GM23338 (cell line): ENCODE measurements at places on chromosomes 3 and 15.
A peak's percentile ranks its signal among the peaks of the same experiment; 100 is the strongest.

DNA sequence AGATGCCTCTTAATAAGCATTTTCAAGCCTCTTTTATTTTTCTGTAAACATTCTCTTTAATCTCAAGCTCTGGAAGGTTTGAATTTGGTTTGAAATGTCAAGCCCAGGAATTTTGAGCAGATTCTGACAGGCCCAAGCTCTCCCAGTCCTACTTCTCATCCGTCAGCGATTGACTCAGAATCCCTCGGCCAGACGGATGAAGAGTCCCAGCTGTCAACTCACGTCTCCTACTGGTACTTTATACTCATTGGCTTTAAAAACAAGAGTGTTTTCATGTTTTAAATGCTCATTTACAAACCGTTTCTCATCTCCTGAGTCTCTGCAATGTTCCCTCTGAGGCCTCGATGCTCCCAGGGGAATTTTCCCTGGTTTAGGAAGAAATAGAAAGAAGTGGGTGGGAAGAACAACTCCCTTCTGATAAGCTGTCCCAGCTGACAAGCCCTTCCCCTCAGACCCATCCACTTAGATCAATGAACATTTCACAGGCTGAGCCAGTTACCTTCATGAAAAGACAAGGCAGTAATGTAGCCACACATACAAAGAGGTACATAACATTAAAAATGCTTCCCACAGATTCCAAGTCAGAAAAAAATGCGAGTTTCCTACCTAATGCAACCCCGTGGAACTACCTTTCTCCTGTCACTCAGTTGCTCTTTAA lies 478.2 kb upstream of the DPH6 start:
- DNase-seq: no peak

DNA sequence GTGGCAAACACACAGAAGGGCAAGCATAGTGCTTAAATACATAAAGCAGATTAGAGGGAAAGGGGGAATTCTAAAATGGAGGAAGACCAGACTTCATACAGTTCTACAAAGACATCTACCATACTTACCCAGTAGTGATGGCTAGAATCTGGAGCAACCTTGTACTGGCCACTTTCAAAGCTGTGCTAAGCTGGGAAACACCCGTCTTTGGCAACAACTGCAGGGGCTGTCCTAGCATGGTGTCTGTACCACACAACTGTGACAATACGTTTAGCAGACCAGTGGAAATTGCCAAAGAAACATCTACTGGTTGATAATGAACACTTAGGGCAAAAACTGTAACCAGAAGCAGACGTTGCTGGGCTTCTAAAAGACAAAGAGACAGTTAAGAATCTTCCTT lies 97.0 kb downstream of the FBXL22 start:
- no peak for DNase-seq

- peak; percentile 85 for DNase-seq
Observed at GRCh38 chr15:40290918-40291574, 8.2 kb upstream of the ANKRD63 start.

- no peak for DNase-seq
Observed at GRCh38 chr3:12908859-12909258, 67.5 kb upstream of the RPL32 start.

DNA sequence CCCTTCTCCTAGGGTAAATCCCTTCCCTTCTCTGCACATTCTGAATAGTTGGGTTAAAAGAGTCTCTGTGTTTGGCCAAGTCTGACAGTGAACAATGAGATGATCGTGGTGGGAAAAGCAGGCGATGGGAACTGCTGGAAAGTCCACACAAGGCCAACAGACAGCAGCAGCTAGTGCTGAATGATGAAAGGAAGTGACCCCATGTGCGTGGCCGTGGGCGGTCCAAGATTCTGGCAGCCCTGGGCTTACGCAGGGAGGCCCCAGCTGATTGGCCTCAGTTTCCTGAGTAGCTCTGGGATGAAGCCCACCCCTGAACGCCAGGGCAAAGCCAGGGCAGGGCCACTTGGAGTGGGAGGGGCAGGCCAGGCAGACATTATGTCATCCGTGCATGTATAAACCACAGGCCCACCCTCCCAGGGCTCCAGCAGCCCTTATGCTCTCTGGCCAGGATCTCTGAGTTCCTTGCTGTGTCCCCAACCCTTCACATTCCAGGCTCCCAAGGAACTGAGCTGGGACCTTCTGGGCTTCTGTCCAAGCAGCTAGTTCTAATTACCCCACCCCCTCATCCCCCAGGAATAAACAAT lies 57.8 kb downstream of the CDC25A start:
- DNase-seq: no peak

DNA sequence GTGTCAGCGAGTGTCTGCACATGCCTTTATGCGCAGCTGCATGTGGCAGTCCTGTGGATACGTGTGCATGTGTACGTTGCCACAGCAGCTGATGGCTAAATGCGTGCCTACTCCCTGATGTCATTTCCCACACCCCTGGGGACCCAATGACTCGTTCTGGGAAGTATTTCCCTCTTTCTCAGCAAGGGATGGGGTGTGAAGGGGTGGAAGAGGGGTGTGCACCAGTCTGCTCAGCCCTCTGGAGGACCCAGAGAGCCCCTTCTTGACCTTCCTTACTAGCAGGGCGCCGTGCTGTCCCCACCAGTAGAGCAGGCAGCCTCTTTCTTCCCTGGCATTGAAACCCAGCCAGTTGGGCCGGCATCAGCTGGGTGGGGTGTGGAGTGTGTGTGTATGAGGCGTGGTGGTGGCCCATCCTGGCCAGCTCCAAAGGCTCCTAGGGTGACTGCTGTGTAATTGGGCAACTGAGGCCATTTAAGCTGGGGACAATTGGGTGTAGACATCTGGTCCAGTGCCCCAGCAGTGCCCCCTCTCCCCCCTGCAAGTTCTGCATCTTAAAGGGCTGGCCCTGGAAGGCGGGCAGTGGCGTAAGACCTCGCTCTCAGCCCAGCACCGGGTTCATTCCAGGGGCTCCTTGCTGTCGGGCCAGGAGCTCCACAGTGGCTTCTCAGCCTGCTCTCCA lies 19.2 kb downstream of the SNX33 start:
- DNase-seq: no peak

GRCh38 chr3:187024536-187025226 lies 94.4 kb downstream of the ST6GAL1 start:
- no peak for DNase-seq

DNA sequence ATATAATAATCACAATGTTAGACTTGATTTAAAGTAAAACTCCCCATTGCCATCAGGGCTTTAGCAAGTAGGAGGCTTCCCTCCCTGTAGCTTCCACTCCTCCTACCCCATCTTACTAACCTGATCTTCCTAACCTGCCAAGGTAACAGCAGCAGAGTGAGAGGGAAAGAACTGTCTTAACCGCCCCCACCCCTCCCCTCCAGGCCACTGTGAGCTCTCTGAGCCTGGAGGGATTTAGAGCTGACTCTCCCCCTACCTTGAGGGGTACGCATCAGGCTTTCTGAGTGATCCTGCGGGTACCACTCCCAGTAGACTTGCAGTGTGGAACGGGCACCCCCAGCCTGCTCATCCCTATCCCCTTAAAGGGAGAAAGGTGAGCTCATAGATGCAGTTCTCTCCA lies 11.4 kb upstream of the PRSS50 start:
- peak; percentile 19 for DNase-seq

- DNase-seq: no peak
Observed at GRCh38 chr3:105811518-105812193, 57.2 kb downstream of the CBLB start.

DNA sequence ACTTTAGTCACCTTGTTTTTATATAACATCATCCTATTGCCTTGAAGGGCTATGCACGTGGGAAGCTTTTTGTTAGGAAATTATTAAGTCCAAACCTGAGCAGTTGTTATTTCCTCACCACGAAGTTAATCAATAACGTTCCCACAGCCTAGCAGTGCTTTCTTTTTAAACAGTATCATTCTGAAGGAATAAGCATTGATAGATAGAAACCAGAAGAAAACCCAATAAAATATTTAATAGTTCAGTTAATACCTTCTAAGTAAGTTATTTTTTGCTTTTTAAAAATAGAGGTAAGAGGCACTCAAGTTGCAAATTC lies 149.3 kb downstream of the KCNMB2 start:
- DNase-seq: no peak

DNA sequence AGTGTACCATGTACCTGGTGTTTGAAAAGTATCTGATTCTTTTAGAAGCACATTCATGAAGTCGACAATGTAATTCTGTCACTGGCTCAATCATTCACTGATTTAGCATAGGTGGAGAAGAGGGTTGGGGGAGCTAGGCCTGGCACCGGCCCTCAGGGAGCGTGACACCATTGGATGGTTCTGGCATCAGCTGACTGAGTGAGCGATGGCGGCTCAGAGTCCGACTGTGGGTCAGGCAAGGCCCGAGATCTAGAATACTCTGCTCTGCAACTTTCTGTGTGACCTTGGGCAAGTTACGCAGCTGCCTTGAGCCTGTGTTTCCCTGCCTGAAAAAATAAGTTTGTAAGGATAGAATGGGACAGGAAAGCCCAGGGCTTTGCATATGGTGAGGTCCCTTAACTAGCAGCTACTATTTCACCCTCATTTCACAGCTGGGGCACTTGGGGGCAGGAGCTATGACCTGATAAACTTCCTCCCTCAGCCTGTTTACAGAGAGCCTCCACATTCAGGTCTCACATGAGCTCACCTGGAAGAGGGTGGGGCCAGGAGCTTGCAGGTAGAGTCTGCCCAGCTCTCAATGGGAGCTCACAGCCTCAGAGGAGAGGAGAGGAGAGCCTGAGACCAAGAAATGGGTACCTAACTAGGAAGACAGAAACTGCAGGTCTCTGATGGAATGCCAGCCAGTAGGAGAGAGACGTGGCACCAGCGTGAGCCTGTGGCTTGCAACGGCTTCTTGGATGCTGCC lies 153.7 kb upstream of the TLE3 start:
- DNase-seq: no peak

GRCh38 chr3:178588628-178589027 lies 52.4 kb downstream of the KCNMB2 start:
- DNase-seq: no peak

GRCh38 chr3:9226326-9226725 lies 23.1 kb downstream of the SRGAP3 start:
- no peak for DNase-seq

DNA sequence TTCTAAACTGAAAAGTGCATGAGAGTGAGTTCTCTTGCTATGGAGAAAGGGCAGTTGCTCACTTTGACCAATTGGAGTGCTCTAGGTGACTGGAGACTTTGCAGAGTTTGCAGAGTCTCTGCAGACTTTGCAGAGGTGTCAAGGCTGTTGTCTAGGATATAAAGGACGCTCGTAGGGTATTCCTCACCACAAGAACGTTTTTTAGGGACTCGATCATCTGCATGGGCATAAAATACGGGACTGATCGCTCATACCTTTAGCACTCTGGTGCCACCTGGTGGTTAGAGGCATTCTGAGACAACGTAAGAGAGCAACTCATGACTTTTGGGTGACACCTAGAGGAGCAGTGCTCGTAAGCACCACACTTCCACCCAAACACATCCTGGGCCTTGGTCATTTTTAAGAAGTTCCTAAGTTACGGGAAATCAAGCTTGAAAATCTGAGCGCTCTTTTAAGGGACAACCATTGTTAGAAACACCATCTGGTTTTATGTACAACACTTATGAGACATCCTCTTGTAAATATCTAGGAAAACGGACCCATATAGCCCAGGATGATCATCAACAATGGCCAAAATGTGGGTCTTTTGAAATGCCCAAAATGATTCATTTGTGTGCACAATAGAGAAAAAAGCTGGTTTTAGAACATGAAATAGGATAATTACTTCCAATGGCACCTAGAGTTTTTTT lies 51.6 kb upstream of the XCR1 start:
- peak; percentile 99 for DNase-seq

DNA sequence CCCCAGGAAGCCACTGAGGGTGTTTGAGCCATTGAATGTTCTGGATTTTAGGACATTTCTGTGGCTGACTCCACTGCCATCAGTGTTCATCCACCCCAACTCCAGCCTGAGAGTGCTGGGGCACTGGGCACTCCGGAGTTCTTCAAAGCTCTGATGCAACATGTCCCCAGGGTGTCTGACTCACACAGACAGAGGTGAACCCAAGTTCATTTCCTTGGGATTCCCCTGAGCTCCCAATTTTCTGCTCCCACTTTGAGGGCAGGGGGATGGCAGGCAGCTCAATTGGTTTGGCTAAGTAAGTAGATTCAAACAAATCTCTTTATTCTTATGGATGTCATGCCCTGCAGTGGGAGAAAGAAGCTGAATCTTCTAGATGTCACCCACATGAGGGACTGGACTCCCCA lies 2.2 kb downstream of the STRA6 start:
- DNase-seq: no peak
